ENCODE measurements at places on chromosomes 11 and 22. TPM values are rescaled to one million over a fixed set of nuclear protein-coding genes. Genes with fewer than 3 reads are reported as not detected.

SOX10 gene
- not detected for total RNA-seq

ACTN3 gene
- not detected for total RNA-seq

PKP3 gene
- not detected for total RNA-seq

ADM2 gene
- total RNA-seq = 0.31 TPM

FGF3 gene
- not detected for total RNA-seq

ADSL gene
- total RNA-seq = 82.0 TPM

RFPL2 gene
- 0.10 TPM for total RNA-seq

OR8G5 gene
- not detected for total RNA-seq

UBE2L6 gene
- total RNA-seq = 40.1 TPM

ACCS gene
- 4.8 TPM for total RNA-seq

BTG4 gene
- total RNA-seq = not detected

MTNR1B gene
- total RNA-seq = not detected

MYO7A gene
- 1.5 TPM for total RNA-seq

SCARF2 gene
- total RNA-seq = 1.6 TPM

GPR152 gene
- not detected for total RNA-seq

TUBA8 gene
- 7.7 TPM for total RNA-seq

NLRP6 gene
- 9.7 TPM for total RNA-seq

CSNK2A3 gene
- 1.3 TPM for total RNA-seq

TSG101 gene
- 31.6 TPM for total RNA-seq

C11orf16 gene
- total RNA-seq = not detected

ROBO4 gene
- total RNA-seq = 0.31 TPM

OR8D4 gene
- total RNA-seq = not detected

SERHL2 gene
- total RNA-seq = 0.73 TPM

OR10A2 gene
- total RNA-seq = not detected

EIF3L gene
- 516 TPM for total RNA-seq

LAMTOR1 gene
- 88.5 TPM for total RNA-seq

C11orf91 gene
- not detected for total RNA-seq

JHY gene
- 2.3 TPM for total RNA-seq

MYBPC3 gene
- total RNA-seq = 0.21 TPM

SAA4 gene
- not detected for total RNA-seq

DMC1 gene
- 1.4 TPM for total RNA-seq

TEX54 gene
- total RNA-seq = 2.4 TPM

CHRNA10 gene
- 0.31 TPM for total RNA-seq

OR8G1 gene
- under 0.01 TPM for total RNA-seq

LRRC4C gene
- total RNA-seq = not detected

RFPL1 gene
- not detected for total RNA-seq

MS4A4E gene
- 1.4 TPM for total RNA-seq

NAT10 gene
- 21.2 TPM for total RNA-seq

TRIM49B gene
- not detected for total RNA-seq

MUC5AC gene
- total RNA-seq = under 0.01 TPM

MS4A7 gene
- total RNA-seq = 28.7 TPM

PARVG gene
- 87.6 TPM for total RNA-seq

Data from mononuclear cell (primary cell).